Naive thymus-derived CD4-positive, alpha-beta T cell (primary cell): ENCODE measurements at places on chromosomes 1 and 21. TPM values are rescaled to one million over a fixed set of nuclear protein-coding genes. Genes with fewer than 3 reads are reported as not detected.

DNA sequence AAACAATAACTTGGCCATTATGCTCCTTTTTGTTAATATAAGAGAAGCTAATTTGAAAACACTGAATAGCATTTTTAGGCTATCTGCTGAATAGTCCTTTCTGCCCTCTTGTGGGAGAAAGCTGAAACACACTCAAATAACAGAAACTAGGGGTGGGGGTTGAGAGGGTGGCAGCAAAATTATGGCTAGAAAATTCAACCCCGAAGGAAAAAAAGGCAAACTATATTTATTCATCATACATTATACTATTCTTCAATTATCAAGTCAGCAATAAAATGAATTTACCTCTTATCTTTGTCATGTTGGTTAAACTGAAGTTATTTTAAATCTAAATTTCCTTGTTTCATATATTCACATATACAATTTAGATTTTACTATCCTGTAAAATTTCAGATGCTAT is 255.9 kb downstream of the FAF1 start:
- no peaks in the 10 kb centered on the region for H3K36me3 ChIP-seq
- DNase-seq, result no peak
- no peak overlapping the region for H3K27ac ChIP-seq
- H3K4me1 ChIP-seq, result no peaks in the 10 kb centered on the region
- H3K27me3 ChIP-seq, result no peaks in the 10 kb centered on the region
- H3K4me3 ChIP-seq, result no peak overlapping the region

GRCh38 chr1:65963156-65963888 is 170.6 kb downstream of the PDE4B start:
- no peak overlapping the region for H3K27ac ChIP-seq
- DNase-seq, result no peak
- H3K36me3 ChIP-seq, result no peaks in the 10 kb centered on the region
- H3K4me3 ChIP-seq, result no peak overlapping the region
- no peaks in the 10 kb centered on the region for H3K27me3 ChIP-seq
- no peaks in the 10 kb centered on the region for H3K4me1 ChIP-seq

ACTA1 gene
- not detected for total RNA-seq

NBPF10 gene
- 4.6 and 4.7 TPM in 2 replicates for total RNA-seq

- H3K27me3 ChIP-seq, result no peaks in the 10 kb centered on the region
- no peaks in the 10 kb centered on the region for H3K36me3 ChIP-seq
- H3K27ac ChIP-seq, result no peak overlapping the region
- no peaks in the 10 kb centered on the region for H3K4me1 ChIP-seq
Measured at GRCh38 chr1:197327776-197328364, 59.8 kb downstream of the CRB1 start.

GRCh38 chr1:176670853-176671252 is 207.9 kb downstream of the PAPPA2 start:
- H3K27ac ChIP-seq, result no peak overlapping the region
- H3K27me3 ChIP-seq, result no peaks in the 10 kb centered on the region
- H3K36me3 ChIP-seq, result no peaks in the 10 kb centered on the region
